ENCODE measurements at places on chromosomes 3 and 15.
A peak's percentile ranks its signal among the peaks of the same experiment; 100 is the strongest.

DNA sequence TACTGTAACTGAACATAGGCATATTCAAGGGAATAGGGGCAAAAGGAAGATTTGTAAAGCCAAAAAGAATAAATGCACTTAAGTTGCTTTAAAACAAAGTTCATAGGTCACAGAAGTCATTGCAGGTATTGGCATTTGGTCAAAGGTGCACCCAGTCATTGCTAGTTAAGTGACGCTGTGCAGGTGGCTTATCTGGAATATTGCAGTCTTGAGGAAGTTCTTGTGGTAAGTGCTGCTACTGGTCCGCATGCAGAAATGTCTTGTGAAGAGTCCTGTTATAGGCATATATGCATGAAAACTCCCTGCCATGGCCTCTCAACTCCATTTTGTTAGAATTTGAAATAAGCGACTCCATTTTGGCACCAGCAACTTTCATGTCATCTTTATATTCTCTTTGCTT, 293.1 kb downstream of the GBE1 start:
- no peak for DNase-seq

GRCh38 chr15:60835974-60836373, 357.0 kb upstream of the ICE2 start:
- no peak for DNase-seq

DNA sequence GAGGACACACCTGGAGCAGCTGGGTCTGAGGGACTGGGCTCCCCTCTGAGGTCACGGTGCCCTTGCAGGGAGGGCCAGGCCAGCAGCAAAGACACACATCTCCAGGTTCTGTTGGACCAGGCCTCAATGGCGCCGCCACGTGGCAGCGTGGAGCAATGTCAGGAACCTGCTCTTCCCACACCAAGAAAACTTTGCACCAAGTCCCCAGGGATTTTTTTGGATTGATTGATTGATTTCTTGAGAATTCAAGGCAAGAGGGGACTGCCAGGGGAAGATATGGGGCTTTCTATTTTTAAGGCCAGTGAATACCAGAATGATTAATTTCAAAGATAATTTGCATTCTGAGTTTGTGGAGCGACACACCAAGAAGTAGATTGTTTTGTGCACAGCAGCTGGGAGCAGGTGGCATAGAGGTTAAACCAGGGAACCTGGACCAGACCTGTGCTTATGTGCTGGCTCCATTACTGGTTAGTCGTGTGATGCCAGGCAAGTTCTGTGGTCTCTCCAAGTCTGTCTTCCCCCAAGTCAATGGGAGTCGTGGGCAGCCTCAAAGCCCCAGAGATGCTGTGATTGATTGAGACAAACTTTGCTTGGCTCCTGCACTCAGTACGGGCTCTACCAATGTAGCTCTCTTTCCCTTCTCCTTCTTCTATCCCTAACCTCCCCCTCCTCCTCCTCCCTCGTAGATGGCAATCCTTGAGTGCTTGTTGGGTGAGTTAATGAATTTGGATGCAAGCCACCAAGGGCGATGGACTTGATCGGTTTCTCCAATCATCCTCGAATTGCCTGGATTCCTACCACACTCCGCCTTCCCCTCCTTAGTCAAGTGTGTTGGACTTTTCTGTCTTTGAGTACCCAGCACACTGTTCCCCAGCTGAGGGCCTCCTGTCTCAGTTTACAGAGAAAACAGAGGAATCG, 96.2 kb upstream of the TRPM1 start:
- DNase-seq = peak; percentile 45

- DNase-seq = no peak
Observed at GRCh38 chr3:122091602-122092295, 36.6 kb downstream of the CD86 start.

GRCh38 chr3:32296251-32297204, 58.0 kb downstream of the CMTM8 start:
- DNase-seq = peak; percentile 48

DNA sequence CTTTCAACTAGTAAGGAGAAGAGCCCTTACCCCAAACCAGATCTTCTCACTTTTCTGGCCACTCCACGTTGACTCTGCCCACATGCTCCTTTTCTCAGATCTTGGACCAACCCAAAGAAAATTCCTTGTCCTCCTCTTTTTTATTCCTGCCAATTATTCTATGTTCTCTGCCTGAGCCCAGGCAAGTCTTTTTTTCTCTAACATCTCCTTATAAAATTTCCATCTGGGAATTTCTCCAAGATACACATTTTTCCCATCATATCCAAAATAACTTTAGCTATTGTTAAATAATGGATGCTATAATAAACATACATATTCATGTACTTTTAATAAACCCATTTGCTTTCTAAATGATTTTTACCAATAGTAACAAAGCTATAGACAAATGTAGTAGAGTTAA, 726.0 kb upstream of the ZNF385D start:
- DNase-seq = no peak

GRCh38 chr3:56702490-56703315, 19.6 kb upstream of the TASOR start:
- peak; percentile 23 for DNase-seq

- DNase-seq = no peak
Observed at GRCh38 chr15:62769604-62770003, 272.9 kb upstream of the TPM1 start.

DNA sequence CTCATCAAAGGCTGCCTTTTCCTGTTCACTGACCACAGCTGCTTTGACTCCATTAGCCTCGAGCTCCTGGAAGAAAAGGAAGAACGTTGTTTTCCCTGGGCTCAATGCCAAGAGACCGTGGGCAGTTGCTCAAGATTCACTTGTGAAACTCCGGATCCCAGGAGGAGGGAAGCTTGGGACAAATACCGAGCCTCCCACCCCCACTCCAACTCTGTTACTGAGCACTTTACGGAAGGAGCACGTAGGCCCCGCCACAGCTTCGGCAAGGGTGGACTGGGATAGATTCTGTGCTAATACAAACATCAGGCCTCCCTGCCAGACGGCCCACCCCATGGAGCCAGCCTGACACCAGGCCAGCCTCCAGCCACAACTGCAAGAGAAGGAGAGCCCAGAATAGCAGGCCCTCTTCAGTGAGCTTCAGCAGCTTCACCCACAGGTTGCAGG, 10.8 kb upstream of the FANCD2 start:
- DNase-seq = no peak

DNA sequence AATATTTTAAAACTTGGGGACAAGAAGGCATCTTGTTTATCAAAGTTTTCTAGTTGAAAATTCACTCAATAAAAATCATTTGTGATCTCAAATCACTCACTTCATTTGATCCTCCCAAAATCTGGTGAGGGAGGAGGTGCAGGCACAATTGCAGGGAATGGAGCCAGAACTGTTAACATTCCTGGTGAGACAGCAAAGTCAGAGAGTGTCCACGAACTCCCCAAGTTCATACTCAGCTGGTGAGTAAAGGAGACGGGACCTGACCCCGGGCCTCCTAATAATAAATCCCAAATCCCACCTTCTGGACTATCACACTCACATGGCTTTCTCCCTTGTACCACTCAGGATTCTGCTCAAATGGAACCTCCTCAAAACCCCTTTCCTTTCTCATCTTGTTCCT, 252.3 kb upstream of the LRTM1 start:
- DNase-seq = no peak

DNA sequence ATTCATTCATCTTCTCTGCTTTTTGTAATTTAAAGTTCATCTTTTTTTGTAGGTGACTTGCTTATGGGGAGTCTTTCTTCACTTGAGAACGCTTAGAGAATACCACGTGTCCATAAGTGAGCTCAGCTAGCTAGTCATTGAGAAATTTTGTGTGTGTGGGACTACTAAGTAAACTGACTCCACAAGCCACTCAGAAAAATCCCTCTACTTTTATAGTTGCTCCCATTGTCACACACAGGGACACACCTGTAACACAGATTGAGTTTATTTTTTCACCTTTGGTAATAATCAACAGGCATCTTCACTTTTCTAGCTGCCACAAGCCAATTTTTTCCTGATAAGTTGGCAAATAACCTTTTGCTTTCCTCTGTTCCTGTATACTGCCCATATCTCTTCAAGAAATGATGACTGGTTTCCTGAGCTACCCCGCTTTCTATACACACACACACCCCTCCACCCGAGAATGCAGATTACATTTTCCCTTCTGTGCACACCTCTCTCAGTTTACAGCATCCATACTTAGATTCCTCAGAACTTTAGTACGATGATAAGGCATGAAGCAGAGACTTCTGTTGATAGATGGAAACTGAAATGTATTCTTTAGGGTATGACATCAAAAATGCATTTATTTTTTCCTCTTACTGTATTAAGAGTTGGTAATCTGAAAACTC, 4.6 kb downstream of the TSC22D2 start:
- DNase-seq = peak; percentile 16

DNA sequence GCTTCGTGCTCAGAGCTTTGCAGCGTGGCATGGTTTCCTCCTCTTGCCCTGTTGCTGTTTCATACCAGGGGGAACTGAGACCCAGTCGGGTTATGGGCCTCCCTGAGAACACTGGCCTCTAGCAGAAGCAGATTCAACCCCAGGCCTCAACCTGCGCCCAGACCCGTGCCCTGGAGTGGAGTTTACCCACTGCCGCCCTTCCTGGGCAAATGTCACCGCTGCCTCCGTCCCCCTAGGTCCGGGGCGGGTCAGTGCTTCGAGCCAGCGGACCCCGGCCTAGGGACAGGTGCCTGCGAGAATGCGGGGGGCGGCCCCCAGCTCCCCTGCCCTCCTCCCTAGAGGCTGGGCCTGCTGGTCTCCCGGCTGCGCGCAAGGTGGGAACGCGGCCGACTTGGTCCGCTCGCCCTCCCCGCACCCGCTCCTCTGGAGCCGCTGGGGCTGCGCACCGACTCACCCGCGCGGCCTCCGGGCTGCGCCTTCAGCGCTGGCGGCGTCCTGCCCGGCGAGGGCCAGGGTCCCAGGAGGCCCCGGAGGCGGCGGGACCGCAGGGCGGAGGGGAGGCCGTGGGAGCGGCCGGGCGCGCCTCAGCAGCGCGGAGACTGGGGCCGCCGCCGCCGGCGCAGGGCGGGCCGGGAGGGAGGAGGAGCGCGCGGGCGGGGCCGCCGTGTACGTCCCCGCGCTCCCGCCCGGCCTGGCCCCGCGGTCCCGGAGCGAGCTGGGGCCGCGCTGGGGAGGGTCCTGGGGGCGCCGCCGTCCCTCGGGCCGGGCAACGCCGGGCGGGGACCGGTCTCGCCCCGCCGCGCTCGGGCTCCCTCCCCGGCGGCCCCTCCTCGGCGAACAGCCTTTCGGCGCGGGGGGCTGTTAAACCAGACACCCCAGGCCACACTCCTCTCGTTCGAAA, at the start of gene PIGZ:
Gene PIGZ (minus strand): TSS at position 601 of the 901 bp plus-strand sequence. CDS start 16,802 bp downstream, outside the sequence.
- DNase-seq = no peak

DNA sequence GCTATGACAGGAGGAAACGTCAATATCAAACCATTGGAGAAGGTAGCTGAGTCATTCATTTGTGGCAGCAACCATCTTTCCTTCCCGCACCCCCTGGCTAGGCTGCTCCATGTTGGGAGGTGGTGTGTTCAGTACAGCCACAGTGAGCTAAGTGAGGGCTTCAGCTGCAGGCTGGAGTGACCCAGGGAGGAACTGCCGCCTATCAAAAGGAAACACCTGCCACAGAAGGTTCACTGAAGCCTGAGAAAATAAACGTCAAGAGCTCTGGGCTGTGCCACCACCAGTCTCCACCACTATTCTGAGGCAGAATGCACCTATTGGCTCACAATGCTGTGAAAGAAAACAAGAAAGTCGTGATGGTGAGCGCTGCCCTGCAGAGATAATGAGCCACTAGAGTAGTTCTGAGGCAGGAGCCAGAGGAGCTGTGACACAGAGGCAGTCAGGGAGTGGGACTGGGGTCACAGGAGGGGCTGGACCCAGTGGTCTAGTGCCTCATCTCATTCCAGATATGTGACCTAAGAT, 34.8 kb upstream of the CD47 start:
- DNase-seq = peak; percentile 60

DNA sequence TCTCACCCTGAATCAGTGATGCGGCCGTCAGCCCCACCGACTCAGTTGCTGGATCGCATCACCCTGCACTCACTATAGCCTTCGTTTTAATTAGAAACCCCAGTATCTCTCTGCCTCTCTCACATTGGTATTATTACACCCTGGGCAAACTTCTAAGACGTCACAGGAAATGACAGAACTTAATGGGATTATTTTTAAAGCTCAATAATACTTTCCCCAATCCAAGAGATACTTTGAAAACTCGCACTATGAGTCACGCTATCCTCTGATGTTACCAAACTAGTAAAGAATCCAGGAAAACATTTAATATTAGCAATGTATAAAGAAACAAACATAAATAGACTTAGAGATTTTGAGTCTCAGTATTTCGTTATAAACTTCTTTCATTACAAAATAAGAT, 36.6 kb downstream of the RUBCN start:
- no peak for DNase-seq

DNA sequence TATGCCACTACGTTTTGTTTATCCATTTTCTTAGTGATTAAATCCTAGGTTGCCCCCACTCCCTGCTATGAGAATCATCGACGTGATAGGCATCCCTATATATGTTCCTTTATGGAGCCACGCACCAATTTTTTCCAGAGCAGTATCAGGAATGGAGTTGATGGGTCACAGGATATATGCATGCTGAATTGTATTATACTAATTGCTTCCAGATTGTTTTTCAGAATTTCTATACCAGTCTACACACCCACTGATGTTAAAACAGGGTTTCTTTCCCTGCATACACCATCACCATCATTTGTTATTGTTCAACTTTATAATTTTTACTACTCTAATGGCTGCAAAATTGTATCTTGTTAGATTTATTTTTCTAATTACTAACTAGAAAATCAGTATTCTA, 100.1 kb upstream of the MRPS22 start:
- no peak for DNase-seq

GRCh38 chr3:4722103-4722502, 229.0 kb downstream of the ITPR1 start:
- DNase-seq = no peak

DNA sequence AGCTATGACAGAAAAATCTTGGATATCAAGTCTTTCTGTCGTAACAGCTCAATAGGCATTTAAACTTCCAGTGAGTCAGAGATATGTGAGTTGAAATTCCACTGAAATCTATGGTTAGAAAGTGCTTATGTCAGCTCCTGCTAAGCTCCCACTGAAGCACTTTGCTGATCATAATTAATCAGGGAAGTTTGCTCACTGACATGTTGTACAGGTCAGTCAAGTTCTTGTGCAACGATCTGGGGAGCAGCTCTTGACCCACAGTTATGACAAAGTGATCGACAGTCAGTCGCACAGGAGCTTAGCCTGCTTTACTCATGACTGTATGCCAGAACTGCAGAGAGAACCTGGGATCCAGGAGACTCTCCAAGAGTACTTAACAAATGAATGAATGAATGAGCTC, 453.5 kb downstream of the SOX2 start:
- no peak for DNase-seq

DNA sequence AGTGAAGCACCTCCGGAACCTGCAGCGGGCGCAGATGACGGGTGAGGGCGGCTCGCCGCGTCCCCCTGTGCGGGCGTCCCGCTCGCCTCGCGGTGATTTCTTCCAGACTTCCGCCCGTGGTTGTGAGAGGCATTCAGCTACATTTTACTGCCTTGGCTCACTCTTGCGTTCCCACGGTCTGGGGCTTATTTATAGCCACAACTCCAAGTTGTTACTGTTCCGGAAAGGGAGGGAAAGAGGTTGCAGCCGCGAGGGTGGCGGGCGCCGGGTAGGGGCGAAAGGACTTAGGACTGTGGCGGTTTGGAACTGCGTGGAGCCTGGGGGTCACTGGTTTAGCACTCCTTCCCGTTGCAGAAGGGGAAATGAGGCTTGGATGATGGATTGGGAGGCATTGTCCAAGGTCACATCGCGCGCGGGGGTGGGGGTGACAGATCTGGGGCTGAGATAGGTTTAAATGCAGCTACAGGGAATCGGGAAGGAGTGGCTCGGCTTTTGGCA, 1.1 kb downstream of the HES1 start:
- peak; percentile 18 for DNase-seq
